ENCODE measurements at places on chromosomes 1 and 21.

DNA sequence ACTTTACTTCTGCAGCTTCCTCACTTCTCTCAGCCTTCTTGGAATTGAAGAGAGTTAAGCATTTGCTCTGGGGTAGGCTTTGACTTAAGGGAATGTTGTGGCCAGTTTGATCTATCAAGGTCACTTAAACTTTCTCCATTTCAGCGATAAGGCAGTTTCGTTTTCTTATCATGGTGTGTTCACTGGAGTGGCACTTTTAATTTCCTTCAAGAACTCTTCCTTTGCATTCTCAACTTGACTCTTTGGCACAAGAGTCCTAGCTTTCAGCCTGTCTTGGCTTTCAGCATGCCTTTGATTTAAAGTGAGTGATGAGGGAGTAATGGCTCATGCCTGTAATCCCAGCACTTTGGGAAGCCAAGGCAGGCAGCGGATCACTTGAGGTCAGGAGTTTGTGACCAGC lies 38.7 kb downstream of the HS2ST1 start:
- no peak for DNase-seq

- DNase-seq = peak; percentile 86
Measured at GRCh38 chr1:71667216-71667615, 586.4 kb upstream of the ZRANB2 start.

DNA sequence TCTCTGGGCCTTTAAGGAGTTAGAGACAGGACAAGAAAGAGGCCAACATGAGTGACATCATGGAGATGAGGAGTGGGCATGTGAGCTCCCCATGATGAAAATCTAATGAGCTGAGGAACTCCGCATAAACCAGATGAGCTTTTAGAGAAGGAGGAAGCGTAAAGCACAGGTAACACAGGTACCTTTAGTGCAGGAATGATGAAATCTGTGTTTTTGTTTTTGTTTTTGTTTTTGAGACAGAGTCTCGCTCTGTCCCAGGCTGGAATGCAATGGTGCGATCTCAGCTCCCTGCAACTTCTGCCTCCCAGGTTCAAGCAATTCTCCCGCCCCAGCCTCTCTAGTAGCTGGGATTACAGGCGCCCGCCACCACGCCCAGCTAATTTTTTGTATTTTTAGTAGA lies 12.7 kb upstream of the FAM89A start:
- no peak for DNase-seq

DNA sequence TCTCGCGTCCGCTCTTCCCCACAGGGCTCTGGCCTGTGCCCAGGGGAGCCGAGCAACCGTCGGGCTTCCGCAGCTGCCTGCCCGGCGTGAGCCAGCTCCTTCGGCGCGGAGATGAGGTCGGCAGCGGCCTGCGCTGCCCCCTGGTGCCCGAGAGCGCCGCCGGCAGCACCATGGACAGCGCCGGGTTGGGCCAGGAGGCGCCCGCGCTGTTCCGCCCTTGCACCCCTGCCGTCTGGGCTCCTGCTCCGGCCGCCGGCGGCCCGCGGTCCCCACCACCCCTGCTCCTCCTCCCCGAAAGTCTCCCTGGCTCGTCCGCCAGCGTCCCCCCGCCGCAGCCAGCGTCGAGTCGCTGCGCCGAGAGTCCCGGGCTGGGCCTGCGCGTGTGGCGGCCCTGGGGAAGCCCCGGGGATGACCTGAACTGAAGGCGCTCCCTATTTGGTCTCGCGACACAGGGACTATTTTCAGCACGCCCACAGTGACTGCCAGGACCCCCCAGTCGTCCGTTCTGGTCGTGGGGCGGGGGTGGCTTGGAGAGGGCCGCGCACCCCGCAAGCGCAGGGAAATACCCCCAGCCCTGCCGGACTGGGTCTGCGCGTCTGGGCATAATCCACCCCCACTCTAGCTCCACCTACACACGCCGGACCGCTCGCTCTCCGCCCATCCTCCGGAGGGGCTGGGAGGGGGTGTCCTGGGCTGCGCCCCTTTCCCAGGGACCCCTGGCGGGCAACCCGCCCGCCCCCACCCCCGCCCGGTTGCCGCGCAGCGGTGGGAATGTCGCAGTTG lies 1.3 kb downstream of the HES3 start:
- DNase-seq = peak; percentile 14

GRCh38 chr1:91523482-91523881 lies 22.8 kb downstream of the CDC7 start:
- DNase-seq = no peak

DNA sequence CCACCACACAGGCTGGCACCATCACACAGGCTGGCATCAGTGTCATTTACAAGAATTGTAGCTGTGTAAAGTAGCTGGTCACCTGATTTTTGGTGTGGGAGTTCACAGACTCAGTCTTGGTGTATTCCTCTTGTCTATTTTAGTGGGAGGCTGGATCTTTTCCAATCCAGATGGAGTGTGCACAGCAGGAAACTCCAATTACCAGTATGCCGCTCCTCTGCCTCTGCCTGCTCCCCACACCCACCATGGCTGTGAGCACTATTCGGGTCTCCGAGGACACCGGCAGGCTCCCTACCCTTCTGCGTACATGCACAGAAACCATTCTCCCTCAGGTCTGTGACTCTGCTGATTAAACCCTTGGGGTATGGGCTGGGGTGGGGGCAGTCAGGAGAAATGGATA lies 24.2 kb downstream of the TBX19 start:
- peak; percentile 83 for DNase-seq

DNA sequence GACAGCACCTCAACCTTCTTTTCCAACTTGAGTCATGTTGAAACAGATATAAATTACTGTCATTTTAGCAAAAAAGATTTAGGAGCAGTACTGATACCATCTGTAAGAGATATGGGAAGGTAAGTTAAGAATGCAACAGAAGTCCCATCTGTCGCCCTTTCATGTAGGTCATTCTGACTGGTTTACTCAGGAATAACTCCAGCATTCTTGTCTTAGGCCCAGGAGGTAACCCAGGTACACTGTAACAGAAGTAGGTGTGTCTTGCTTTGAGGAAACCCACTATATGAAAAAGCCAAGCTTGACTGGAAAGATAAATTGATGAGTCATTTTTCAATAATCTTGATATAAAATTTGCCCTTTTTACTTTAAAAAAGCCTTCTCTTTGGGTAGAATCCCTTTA lies 35.4 kb downstream of the PGM1 start:
- no peak for DNase-seq

DNA sequence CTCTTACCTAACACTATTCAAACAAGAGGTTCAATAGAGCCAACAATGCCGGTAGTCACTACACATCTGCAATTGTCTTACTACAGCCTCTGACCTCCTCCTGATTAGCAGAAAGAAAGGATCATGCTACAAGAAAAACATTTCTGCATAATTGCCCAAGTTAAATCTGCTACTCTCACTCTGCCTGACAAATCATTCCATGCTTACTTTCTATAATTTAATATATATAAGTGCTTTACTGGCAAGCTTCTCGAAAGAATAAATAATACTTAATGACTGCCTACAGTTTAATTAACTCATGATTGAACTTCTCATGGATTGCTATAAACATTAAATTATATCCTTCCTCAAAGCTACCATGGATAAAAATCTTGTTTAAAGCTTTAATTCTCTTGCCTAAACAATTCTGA lies 156.0 kb downstream of the SLC45A1 start:
- no peak for DNase-seq

GRCh38 chr21:32256251-32256650 lies 22.6 kb downstream of the MIS18A start:
- peak; percentile 53 for DNase-seq

GRCh38 chr1:84795966-84796600 lies 96.9 kb downstream of the LPAR3 start:
- no peak for DNase-seq

GRCh38 chr1:65056234-65056633 lies 89.9 kb upstream of the JAK1 start:
- DNase-seq = no peak

GRCh38 chr1:230113593-230114236 lies 46.7 kb downstream of the GALNT2 start:
- DNase-seq = no peak

GRCh38 chr1:206905295-206906164 lies 8.3 kb downstream of the IL24 start:
- no peak for DNase-seq

- no peak for DNase-seq
Measured at GRCh38 chr1:11455967-11456570, 22.9 kb upstream of the DISP3 start.

GRCh38 chr1:206672844-206673758 lies 11.6 kb upstream of the MAPKAPK2 start:
- DNase-seq = no peak
